Stimulated activated CD4-positive, alpha-beta T cell treated with anti-CD3 and anti-CD28 coated beads, Interleukin-1b, Interleukin-23, amount 100 ng/mL, for 24 hours (primary cell): ENCODE measurements at places on chromosomes 12 and 14.

- no peak for DNase-seq
Observed at GRCh38 chr14:93331728-93332396, 974 bp downstream of the BTBD7 start.

DNA sequence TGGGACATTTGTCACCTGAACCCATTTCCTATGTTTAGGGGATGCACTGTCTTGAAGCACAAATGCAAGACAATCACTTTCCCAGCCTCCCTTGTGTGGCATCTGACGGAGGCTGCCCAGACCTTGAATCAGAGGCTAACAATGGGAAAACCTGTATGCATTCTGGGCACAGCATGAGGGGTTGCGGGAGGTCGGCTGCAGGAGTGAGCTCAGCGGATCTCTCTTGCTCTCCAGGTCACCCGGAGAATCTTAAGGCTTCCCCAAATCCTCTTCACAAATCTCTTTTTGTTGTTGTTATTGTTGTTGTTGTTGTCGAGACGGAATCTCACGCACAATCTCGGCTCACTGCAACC lies 15.3 kb downstream of the NFKBIA start:
- DNase-seq: no peak

GRCh38 chr14:60220084-60220483 lies 28.9 kb upstream of the PPM1A start:
- no peak for DNase-seq

DNA sequence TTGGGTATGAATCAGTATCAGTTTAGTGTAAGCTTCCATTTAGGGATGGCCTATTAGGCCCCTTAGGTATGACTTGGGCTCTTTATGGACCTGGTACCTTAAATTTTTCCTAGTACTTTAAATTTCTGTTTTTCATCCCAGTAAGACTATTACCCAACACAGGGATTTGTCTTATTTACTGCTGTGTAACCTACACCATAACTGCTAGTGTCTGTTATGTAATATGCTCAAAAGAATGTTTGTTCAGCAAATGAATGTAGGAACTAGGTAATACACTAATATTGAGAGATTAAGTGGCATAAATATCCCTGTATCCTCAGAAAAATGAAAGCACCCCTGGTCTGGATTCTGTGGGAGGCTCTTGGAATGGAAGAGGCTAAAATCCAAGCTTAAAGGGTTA lies 63.7 kb upstream of the YARS2 start:
- DNase-seq: no peak

DNA sequence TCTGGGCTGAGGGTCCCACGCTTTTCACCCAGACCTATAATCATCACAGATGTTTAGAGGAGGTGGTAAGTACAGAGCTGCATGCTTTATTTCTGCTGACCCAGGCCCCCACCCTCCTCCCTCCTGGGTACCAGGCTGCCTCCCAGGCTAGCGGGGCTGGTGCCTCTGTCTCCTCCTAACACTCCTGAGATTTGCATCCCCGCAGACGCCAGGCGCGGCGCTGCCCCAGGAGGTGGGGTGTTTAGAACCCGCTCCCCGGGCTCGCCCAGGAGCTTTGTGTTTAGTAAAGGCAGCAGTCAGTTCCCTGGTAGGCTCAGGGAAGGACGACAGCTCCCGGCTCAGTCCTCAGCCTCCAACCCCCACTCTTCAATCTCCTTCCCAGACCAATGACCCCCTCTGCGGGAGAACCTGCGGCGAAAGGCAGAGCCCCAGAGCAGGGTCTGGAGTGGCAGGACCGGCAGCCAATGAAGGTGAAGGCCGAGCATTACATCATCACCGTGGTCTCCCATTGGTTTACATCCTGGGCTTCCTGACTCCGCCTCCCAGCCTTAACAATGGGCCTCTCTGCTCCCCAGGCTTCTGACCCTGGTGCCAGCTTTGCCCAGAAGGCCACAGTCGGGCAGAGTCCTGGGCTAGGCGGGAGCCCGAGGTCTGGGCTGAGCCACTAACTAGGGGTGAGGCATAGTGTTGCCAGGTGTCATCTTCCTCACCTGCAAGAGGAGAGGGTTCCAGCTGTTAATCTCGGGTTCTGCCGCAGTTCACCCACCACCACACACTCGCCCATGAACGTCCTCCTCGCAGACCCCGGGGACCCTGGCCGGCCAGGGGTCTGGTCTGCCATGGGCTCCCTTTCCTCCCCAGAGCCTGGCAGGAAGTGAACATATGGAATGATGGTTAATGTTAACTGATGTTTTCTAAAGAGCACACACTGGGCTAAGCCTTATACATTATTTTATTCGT lies 57.5 kb downstream of the CALM1 start:
- no peak for DNase-seq
